Renal cortical epithelial cell (primary cell): ENCODE measurements at places on chromosomes 16 and 17.

DNA sequence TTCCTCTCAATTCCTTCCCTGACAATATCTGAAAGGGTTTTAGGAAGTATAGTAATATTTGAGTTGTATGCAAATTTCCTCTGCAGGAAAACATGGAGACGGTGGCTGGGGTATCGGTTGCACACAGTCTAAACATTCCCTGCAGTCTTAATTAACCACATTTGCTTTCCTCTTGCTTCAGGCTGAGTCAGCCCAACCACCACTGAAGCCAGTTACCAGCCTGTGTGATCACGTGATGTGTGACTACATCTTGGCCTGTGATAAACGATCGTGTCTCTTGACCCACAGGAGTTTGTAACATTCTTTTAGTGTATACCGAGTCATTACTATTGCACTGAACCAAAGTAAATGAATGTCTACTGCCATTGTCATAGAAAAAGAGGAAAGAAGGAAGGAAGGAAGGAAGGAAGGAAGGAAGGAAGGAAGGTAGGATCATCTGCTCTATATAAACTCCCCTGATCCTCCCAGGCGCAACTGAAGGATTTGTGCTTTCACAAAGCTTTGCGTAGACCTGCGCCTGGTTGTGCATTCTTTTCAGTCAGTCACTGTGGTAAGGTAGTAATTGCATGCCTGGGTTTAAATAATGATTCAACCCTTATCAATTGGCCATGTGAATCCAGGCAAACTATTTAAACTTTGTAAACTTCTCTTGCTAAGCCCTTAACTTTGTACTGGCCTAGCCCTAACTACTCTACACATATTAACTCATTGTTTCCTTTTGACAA, 280.6 kb upstream of the SALL1 start:
- DNase-seq = peak; percentile 100

DNA sequence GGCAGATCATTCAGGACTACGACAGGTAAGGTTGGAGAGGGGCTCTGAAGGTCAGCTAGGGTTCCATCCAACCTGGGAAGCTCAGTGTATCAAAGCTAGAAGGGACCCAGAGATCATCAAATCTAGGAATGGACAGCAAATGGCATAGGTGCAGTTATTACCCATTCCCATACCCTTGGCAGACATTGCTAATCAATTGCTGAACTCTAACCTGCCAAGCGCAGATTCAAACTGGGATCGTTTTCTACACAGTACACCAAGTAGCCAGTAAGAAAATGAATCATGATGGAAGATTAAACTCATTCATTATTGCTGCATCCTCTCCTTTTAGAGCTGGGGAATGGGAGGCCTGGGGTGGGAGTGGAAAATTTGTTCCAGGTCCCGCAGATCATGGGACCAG, 33.6 kb downstream of the CPNE2 start:
- DNase-seq = no peak

DNA sequence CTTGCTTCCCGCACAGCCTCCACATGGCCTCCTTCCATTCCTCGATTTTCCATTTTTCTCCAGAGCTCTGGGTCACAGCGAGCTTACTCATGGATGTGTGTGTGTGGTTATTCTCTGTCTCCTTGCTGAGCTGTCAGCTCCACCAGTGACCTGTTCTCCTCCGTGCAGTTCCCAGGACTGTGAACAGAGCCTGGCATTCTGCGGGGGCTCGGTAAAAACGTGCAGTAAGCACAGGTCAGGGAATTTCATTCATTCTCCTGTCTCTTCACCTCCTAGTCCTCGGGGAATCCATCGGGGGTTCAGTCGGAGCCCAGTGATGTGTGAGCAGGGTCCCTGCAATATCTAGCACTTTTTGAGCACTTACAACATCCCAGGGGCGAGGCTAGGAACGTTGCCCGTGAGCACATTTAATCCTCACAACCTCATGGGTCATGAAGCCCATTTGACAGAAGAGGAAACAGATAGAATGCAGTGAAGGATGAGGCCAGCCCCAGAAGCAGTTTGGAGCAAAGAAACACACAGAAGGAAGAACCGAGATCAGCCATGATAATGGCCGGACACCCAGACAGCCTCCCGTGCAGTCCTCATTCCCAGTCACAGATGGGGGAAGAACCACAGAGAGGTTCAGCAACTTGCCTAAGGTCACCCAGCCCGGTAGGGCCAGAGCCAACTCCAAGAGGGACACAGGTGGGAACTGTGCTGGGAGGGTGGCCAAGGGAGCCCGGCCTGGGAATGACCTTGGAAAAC, 183.2 kb upstream of the GSE1 start:
- no peak for DNase-seq

GRCh38 chr17:66695098-66695497, 139.8 kb upstream of the CACNG5 start:
- DNase-seq = no peak

GRCh38 chr17:42016411-42016831, 818 bp downstream of the DNAJC7 start:
- DNase-seq = no peak

DNA sequence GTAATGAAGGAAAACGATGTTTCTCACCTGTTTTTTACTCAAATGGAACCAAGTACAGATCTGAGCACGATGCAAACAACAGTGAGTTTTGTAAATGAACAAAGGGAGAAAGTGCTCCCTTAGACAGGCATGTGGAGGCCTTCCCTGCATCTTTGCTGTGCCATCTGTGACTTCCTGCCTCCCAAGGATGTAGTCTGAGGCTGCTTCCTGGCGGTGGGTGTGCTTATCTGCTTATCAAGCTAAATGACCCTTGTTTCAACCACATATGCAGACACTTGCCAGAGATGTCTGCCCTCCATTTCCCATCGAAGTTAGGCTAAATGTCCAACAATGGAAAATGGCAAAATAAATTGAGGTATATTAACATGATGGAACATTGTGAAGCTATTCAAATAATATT, 34.6 kb downstream of the RGS9 start:
- DNase-seq = no peak

DNA sequence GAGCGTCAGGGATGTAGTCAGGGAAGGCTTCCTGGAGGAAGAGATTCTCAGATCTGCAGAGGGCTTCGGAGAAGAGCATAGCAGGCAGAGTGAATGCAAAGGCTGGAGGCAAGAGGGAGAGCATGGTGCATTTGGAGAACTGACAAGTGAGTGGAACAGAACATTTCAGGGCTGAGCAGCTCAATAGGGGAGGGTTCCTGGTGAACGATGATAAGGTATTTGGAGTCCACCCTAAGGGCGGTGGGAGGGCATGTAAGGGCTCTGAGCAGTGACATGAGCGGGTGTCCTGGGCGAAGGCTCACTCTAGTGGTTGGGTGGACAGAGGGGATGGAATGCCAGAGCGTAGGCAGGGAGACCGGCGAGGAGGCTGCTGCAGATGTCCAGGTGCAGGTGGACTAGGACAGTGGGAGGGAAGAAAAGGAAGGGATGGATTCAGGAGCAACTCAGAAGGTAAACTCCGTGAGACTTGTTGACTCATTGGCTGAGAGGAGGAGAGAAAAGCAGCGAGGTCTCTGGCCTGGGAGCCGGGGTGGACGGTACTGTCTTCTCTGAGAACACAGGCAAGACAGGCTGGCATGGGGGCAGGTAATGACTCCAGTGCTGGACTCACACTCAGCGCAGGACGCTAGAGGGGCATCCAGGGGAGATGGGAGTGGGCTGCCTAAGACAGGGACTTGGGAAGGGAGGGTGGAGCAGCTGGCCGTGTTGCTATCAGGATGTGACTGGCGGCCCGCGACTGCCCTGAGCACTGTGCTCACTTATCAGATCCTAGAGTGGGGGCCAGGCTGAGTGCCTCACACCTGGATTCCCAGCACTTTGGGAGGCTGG, 1.4 kb upstream of the PITPNA start:
- no peak for DNase-seq

GRCh38 chr17:80836971-80837481, 154.6 kb upstream of the CHMP6 start:
- DNase-seq = no peak

DNA sequence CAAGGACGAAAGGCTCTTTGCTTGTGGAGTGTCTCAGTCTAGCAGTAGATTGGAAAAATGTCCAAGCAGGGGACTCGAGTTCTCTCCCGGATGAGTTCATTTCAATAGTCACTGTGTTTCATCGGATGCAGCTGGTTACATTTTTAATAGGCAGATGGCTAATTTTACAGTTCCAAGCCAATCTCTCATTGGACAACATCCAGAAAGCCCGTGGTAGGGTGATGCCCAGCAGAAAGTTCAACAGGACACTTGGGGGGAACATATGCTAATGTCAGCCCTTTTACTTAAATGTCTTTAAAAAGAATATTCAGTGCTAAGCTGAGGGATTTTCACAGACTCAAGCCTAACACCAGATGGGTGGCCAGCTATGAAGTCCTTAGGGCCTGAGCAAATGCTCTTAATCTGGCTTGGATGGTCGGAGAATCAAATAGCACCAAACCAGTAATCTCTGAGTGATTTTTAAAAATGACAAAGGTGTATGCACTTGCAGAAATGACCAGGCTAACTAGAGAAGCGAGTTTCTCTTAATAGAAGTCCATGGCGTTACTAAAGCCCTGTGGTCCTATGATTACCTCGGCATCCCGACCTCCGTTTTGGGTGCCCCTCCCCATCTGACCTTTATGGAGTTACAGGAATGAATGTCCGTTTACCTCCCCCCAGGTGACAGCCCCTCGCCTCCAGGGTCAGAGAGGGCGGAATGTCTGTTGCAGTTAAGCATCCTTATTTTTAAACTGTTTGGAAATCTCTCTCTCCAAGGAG, 289.2 kb upstream of the SALL1 start:
- no peak for DNase-seq

DNA sequence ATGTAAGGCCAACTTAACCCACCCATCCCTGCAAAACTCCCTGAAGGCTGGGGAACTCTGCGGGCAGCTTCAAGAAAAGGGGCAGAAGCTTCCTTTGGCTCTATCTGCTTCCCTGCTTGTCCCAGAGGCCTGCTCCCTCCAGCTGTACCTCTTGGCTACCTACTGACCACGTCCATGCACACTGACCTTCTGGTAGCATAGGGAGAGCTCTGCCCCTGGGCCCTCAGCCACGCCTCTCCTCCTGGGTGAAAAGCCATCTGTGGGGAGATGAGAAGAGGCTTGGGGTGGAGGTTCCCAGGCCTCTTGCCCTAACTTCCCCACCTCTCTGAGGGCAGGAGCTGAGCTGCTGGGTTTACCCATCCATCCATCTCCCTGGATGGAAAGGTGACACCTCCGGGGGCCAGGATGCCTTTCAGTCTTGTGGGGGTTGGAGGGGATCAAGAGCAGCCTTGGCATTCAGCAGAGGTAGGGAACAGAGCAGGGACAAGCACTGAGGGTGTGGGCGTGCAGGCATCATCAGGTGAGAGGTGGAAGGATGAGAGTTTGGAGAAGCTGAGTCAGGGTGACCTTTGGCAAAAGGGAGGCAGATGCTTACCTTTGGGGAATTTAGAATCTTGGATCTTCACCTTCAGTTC, 23.4 kb upstream of the MFSD6L start:
- DNase-seq = no peak

DNA sequence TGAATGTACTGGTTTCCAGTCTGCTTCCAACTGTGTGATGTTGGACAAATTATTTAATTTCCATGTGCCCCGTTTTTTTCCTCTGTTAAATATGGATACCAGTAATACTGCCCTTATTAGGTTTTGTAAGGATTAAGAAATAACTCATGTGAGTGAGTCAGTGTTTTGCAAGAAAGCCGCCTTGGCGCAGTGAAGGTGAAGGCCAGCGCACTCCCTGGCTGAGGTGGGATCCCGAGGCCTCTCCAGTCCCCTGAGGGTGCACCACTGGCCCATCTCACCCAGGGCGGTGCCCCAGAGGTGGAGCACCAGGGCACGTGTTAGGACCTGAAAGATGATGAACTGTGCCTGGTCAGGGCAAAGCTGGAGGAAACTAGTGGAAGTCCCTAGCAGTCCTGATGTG, 43.5 kb downstream of the PHKB start:
- peak; percentile 37 for DNase-seq
